Glutamatergic neuron (in vitro differentiated cells): ENCODE measurements at places on chromosomes 6 and 20. TPM values are rescaled to one million over a fixed set of nuclear protein-coding genes. Genes with fewer than 3 reads are reported as not detected.

DNA sequence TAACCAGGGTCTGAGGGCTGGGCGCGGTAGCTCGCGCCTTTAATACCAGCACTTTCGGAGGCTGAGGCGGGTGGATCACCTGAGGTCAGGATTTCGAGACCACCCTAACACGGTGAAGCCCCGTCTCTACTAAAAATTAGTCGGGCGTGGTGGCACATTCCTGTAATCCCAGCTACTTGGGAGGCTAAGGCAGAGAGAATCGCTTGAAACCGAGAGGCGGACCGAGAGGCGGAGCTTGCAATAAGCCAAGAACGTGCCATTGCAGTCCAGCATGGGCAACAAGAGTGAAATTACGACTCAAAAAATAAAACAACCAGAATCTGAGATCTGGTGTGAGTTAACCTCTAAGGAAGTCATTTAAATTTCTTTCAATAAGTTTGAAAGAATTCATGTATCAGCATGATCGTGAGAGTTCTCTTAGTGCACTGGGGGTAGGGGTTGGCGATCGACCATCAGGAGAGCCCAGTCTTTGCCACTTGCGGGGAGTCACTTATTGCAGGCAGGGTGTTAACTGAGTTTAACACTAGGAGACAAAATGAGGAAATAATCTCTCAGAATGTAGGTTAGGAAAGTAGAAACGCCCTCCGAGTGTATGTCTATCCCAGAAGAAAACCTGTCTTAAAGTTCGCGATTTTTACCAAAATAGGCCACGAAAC lies 206.5 kb upstream of the ZNF184 start:
- DNase-seq = no peak

- no peak for DNase-seq
Observed at GRCh38 chr20:4962241-4962855, 39.0 kb downstream of the SLC23A2 start.

- DNase-seq = no peak
Observed at GRCh38 chr6:73832313-73832712, 136.3 kb downstream of the CD109 start.

The DLL1 gene
- total RNA-seq = 34.3 TPM

GRCh38 chr6:98833307-98834059 lies 891 bp upstream of the POU3F2 start:
- DNase-seq = peak; percentile 48

- DNase-seq = no peak
Observed at GRCh38 chr6:7391151-7391550, 1.5 kb downstream of the RIOK1 start.

GRCh38 chr6:33061987-33062386 lies 11.5 kb downstream of the HLA-DPA1 start:
- DNase-seq = no peak

- DNase-seq = peak; percentile 71
Observed at GRCh38 chr20:63957004-63957689, 931 bp upstream of the UCKL1 start.

DNA sequence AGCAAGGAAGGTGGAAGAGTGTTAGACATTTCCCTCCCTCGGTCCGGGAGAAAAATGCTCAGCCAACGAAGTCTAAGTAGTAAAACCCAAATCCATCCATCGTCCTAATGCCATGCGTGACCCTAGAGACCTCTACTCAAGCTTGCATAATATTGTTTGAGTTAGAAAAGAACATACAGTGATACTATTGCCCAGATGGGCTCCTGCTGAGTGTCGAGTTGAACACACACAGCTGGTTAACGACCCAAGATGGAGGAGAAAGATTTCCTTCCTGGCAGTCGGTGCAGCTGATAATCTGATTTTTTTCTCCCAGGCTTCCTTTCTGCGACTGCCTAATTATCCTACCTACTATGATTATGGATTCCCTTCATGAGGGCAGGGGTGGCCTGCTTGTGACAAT lies 164.4 kb upstream of the KCNG1 start:
- no peak for DNase-seq

DNA sequence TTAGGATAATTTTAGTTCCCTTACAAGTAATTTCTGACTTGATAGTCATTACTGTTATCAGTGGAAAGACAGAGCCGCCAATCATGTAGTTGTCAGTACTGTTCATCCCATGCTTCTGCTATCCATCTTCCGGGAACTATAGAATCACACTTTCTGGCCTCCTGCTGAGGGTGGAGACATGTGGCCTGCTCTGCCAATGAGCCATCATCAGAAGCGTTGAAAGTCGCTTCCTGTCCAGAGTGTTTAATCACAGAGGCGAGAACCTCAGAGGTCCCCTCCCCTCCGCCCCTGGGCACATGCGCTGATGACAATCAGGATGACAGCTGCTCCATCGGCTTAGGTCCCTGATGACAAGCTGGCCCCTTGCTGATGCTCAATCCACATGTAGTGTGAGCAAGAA lies 3.0 kb downstream of the DDO start:
- DNase-seq = no peak

DNA sequence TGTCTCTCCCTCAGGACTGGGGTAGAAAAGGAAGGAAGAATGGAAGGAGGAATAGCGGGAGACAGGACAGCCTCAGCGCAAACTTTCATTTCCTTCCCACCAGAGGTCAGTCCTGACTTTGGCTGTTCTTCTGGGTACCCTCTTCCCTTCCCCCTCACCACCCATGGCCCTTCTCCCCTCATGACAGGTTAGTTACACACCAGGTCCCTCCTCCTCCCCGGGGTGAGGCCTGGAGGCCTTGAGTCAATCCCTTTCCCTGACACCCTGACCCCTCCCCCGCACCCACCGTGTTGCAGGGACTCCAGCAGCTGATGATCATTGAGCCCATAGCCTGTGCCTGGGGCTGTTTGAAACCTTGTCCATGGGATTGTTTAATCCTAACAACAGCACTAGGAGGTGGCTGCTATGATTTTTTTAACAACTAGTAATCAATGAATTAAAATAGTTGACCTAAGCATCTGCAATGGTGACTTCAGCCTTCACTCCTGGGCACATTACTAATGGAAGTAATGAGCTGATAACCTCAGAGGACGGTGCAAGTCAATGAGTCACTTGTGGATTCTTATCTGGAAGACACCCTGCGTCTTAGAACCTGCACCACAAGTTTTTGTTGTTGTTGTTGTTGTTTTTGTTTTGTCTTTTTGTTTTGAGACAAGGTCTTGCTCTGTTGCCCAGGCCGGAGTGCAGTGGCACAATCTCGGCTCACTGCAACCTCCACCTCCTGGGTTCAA lies 46.6 kb upstream of the CCDC167 start:
- DNase-seq = peak; percentile 67

- DNase-seq = no peak
Observed at GRCh38 chr20:38164624-38165088, 414 bp downstream of the TGM2 start.

GRCh38 chr6:32637219-32637880 lies at the start of gene HLA-DQA1:
Gene HLA-DQA1, plus strand, starts transcription at chr6:32637406. Its CDS starts 53 bp downstream, at chr6:32637459.
- DNase-seq = no peak

DNA sequence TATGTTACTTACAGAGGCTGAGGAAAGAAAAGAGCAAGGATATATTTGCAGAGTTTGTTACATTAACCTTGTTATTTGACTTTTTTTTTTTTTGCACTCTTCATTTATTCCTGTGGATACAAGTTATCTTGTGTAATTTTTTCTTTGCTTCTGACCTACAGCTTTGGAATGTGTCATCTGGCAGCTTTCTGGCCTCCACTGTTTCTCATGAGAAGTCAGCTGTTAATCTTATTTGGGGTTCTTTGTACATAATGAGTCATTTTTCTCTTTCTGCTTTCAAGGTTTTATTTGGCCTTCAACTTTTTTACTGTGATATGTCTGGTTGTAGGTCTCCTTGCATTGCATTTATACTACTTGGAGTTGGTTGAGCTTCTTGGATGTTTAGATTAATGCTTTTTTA lies 333.4 kb downstream of the SMOC2 start:
- DNase-seq = no peak

The LMBRD1 gene
- 35.5 TPM for total RNA-seq

DNA sequence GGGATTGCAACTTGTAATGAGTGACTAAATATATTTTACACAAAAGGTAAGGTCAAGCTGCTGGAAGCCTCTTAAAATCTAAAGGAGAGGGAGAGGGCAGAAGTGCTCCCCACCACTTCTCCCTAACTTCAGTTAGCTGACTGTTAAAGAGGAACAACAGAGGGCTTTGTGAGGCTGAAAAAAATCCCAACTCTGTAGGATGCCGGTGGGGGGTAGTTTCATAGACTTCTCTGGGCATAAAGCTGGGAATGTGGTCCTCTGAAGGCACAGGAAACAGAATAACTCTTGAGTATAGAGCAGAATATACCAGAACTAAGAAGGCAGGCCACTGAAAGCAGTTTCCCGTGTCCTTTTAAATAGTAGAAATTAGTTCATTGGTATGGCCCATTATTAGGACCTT lies 71.6 kb downstream of the KIF6 start:
- no peak for DNase-seq

DNA sequence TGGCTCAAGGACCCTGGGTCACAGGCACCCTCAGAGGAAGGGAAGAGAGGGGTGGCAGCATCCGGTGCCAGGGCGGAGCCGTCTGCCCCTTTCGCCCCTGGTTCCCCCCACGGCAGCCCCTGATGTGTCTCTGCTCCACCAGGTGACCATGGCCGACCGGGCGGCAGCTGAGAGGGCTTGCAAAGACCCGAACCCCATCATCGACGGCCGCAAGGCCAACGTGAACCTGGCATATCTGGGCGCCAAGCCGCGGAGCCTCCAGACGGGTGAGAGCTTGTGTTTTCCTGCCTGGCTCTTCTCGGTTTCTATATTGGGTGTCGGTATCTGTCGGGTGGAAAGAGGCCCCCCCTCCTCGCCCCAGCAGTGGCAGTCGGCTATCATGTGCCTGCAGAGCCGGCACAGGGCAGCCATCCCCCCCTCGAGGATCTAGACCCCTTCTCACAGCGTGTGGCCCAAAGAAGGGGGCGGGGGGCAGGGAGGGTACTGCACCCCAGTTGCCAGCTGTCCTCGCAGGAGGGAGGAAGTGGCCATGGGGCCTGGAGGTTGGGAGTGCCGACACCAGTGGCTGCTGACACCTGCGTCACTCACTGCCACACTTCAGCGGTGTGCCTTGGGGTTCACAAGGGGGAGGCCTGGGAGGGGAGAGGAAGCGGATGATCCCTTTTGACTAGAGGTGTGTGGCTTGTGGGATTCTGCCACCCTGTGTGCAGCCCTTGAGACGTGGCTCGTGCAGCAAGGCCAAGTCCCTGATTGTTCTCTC lies 1.5 kb downstream of the RBM38 start:
- no peak for DNase-seq

The FNDC1 gene
- 0.88 TPM for total RNA-seq

The SEL1L2 gene
- total RNA-seq = not detected

- no peak for DNase-seq
Observed at GRCh38 chr6:103783329-103783728, 1076.4 kb downstream of the HACE1 start.

DNA sequence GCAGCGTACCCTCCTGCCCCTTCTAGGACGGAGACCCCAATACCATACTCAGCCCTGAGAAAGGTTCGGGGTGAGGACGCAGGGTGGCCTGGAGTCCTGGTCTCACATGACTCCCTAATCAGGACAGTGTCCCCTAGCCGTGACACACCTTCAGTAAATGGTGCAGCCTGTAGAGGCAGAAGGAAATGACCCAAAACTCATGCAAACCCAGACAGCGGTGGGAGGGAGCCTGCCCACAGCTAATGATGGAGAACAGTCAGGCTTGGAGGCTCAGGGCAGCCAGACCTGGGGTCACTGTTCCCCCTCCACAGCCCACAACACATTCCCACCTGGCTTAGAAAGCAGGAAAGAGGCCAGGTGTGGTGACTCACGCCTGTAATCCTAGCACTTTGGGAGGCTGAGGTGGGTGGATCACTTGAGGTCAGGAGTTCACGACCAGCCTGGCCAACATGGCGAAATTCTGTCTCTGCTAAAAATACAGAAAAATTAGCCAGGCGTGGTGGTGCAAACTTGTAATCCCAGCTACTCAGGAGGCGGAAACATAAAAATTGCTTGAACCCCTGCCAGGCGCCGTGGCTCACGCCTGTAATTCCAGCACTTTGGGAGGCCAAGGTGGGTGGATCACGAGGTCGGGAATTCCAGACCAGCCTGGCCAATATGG lies 8.8 kb upstream of the HMGA1 start:
- no peak for DNase-seq

GRCh38 chr20:44234566-44235317 lies 12.4 kb upstream of the GDAP1L1 start:
- no peak for DNase-seq

- DNase-seq = no peak
Observed at GRCh38 chr20:57202309-57202708, 64.1 kb downstream of the BMP7 start.

The GNAS-AS1 gene
- 11.7 TPM for total RNA-seq

GRCh38 chr6:149252622-149253021 lies 64.9 kb upstream of the TAB2 start:
- DNase-seq = no peak

DNA sequence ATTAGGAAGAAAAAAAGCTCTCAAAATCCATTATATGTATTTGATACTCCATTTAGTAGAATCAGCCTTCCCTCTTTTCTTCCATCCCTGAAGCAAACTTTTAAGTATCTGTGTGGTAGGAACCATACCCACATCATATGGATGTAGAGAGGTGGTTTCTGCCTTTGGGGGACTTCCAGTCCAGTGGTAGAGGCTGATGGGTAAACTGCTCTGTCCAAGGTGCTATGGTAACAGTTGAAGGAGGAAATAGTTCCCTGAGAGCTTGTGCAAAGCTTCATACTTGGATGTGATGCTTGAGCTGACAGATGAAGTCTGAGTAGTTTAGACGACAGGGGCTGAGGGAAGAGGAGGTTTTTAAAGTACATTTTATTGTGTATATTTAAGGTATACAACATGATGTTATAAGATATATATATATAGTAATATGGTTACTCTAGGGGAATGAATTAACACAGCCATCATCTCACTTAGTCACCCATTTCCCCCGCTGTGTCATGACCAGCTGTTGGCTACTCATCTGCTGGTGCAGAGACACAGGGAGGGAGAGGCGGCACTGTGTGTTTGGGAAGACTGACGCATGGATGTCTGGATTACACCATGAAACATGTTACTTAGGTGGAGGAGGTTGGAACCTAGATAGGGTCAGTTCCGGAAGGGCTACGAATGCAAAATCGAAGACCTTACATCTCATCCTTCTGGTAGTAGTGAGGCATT lies 185.2 kb downstream of the FARS2 start:
- DNase-seq = no peak

- DNase-seq = no peak
Observed at GRCh38 chr6:129194306-129194941, 311.5 kb downstream of the LAMA2 start.

DNA sequence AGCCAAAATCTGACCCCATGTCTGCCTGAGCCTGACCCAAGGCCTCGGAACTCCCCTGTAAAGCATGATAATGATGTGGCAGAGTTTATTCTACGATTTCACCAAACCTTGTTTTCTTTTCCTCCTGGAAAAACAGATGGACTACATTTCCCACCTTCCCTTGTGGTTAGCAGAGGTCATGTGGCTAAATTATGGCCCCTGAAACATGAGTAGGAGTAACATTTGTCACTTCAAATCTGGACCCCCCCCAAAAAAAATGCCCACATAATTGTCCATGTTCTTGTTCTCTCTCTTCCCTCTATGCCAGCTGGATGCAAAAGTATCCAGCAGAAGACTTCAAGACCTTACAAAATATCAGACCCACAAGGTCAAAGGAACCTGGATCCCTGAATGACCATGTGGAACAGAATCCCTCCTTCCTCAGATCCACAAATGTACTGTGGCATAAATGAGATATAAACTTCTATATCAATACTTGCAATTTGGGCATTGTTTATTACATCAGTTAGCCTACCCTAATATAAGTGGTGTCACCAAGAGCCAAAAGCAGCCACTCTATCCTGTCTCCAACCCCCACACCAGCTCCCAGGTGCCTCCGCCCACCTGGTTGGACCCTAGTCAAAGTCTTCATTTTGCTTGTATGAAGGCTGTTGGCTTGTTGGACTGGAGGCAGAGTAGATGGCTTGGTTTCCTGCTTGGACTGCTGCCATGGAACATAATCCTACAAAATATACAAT lies 1.4 kb downstream of the C20orf96 start:
- DNase-seq = no peak
